Esophagus muscularis mucosa (tissue), 4 donors: ENCODE measurements at places on chromosomes 2 and 18. TPM values are rescaled to one million over a fixed set of nuclear protein-coding genes. Genes with fewer than 3 reads are reported as not detected.

GRCh38 chr2:135991861-135992260 lies 6.4 kb upstream of the DARS1 start:
- DNase-seq: peak; percentile 64

- DNase-seq: no peak
Measured at GRCh38 chr2:171410624-171411023, 23.2 kb downstream of the METTL8 start.

- DNase-seq: no peak
Measured at GRCh38 chr2:135913727-135914365, 37.6 kb upstream of the MCM6 start.

GRCh38 chr2:218093879-218094278 lies 24.8 kb downstream of the RUFY4 start:
- DNase-seq: no peak

GRCh38 chr2:85838181-85838580 lies 50.6 kb downstream of the ST3GAL5 start:
- peak; percentile 37 for DNase-seq

DNA sequence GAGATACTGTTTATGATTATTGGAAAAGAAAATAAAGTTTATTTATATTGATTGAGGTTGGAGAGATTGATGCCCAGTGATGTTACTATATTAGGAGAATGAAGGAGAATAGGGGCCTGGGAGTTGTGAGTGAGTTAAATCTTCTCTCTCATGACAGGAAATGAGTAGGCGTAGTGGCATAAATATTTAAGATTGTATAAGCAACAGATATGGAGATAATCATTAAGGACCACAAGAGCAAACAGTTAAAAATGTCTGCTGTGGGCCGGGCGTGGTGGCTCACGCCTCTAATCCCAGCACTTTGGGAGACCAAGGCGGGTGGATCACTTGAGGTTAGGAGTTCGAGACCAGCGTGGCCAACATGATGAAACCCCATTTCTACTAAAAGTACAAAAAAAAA lies 62.7 kb downstream of the PTRHD1 start:
- DNase-seq: no peak

- no peak for DNase-seq
Measured at GRCh38 chr2:233288663-233289062, 19.0 kb upstream of the SAG start.

GRCh38 chr2:48434101-48434500 lies 95.9 kb upstream of the STON1 start:
- DNase-seq: no peak

DNA sequence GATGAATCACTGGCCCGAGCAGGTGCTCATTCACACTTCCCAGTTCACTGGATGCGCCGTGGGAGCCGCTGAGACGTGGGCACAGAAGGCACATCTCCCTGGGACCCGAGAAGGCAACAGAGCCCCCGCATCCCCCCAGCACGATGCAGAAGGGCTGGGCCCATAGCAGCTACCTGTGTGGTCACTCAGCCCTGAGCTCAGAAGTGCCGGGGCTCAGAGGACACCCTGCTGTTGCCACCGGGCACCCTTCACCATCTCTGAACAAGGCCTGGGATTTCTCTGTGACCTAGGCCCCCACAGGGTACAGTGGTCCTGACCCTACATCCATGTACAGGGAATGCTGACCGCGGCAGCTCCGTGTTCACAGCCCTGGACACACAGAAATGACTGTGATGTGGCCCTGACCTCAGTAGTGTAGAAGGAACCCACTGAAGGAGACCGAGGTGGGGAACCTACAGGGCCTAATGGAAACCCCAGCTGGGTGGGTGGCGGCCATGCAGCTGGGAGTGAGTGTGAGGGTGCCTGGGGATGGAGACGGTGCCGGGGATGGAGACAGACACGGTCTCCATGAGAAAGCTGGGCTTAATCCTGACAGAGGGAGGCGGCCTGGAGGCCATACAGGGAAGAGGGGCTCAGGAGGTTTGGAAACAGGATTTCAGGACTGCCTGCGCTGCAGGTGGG lies 111.9 kb upstream of the OTOS start:
- DNase-seq: peak; percentile 78

DNA sequence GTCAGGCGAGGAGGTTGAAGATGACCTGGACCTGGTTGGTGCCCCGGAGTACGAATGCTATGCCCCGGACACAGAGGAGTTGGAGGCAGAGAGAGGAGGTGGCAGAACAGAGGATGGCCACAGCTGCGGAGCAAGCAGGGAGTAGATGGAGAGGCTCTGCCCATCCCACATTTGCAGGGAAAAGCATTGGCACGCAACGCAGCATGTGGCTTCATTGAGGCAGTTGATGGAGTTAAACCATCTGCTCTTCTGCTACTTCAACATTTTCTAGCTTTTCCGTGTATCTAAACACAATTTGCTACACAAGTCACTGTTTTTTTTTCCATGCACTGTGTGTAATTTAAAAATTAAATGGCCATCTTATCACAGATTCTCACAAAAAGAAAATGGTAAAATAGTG lies 11.8 kb downstream of the RBFA start:
- DNase-seq: no peak

- no peak for DNase-seq
Measured at GRCh38 chr2:237682151-237682550, 54.8 kb downstream of the LRRFIP1 start.

DNA sequence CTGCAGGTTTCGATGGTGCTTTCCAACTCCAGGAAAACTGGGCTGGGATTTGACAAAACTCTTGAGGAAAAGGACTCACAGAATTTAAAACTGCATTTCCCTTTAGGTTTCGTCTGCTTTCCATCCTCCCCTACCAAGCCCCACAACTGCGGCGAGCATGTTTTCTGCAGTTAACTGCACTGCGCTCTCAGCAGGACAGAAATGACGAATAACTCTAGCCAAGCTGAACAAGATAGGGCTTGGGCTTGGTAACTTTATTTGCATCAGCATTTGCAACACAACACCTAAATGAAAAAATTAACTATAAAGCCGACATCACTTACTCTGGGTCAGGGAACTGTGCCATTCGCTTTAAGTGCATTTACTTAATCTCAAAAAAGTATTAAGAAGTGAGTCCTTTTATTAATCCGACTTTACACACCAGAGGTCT lies 669 bp upstream of the PIKFYVE start:
- no peak for DNase-seq

DNA sequence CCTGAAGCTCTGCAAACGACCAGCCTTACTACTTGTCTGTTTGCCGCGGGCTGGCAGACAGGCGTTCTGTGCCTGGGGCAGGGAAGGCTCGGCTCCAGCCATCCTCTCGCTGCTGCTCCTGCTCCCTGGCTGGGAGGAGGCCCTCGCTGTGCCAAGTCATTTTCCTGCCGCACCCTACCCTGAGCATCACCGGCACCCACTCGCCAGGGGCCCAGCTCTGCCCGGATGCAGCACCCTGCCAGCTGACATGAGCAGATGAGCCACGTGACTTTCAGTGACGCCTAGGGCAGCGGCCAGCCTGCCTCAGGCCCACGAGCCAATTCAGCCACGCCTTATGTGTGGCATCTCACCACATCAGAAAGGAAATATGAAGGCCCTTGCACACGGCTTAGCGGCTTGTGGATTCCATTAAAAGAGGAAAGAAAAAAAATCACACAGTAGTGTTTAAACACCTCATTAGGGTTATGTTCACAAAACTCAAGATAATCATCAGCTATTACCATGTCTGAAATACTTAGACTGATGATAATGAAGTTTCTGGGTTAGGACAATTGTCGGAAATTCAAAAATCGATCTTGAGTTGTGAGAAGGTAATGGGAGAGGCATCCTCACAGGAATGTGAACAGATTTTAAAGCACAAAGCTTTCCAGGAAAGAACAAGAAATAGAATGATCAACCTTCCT lies 250.5 kb downstream of the TWIST2 start:
- DNase-seq: no peak

DNA sequence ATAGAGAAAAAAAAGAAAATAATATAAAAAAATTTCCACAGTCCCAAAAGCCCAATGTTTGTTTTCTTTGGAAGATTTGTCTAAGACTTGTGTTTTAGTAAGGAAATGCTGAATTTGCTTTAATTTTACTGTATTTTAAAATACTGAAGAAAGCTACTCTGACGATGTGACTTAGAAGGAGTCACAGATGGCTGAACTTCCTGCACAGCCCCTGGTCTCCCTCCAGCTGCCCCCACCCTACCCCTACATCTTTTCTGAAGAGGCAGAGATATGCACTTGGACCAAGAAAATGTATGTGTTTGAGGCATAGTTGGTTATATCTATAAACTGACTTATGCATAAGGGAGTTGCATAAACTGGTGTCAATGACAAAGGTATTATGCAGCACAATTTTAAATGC lies 172.3 kb downstream of the CDH2 start:
- DNase-seq: no peak

DNA sequence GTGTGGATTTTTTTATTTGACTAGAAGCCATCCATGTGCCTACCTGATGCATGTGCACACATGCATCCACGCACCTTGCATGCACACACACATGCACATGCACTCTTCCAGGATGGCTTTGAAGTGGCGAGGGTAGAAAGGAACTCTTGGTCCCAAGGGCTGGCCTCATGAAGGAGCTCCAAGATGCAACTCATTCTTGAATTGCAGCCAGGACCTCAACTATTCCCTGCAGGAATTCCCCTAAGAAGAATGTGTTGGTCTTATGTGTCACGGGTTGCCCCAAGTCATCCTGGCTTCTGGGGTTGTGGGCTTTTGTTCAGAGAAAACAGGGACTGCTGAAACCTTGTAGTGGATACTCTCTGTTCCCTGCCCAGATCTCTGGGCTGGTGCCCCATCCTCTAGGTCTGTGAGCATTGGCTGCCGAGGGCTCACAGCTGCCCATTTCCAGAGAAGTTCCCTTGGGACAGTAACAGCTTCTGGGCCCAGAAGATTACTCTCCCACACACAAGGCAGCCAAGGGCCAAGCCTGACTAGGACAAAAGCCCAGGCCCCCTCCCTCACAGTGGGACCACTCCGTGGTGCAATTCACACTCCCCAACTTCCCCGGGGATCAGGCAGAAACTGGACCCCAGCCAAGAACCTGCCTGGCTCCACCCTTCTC lies 137.6 kb downstream of the COPS8 start:
- no peak for DNase-seq

- no peak for DNase-seq
Measured at GRCh38 chr18:49788327-49788898, 24.9 kb downstream of the ACAA2 start.

DNA sequence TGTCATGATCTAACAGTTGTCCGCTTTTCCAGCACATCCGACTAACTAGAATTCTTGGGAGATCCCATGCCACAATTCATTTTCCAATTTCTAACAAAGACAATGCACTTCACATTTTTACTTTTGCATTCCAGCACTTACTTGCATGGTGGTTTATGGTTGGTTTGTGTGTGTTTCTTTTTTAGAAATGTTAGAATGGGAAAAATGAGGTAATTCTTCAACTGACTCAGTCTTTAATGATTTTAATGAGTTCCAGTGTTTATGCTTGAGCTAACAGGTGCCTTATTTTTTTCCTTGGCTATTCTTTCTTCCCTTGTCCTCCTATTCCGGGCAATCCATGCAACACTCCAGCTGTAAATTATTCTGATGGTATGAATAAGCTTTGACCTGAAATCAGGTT lies 46.4 kb downstream of the SLC8A1 start:
- no peak for DNase-seq

DNA sequence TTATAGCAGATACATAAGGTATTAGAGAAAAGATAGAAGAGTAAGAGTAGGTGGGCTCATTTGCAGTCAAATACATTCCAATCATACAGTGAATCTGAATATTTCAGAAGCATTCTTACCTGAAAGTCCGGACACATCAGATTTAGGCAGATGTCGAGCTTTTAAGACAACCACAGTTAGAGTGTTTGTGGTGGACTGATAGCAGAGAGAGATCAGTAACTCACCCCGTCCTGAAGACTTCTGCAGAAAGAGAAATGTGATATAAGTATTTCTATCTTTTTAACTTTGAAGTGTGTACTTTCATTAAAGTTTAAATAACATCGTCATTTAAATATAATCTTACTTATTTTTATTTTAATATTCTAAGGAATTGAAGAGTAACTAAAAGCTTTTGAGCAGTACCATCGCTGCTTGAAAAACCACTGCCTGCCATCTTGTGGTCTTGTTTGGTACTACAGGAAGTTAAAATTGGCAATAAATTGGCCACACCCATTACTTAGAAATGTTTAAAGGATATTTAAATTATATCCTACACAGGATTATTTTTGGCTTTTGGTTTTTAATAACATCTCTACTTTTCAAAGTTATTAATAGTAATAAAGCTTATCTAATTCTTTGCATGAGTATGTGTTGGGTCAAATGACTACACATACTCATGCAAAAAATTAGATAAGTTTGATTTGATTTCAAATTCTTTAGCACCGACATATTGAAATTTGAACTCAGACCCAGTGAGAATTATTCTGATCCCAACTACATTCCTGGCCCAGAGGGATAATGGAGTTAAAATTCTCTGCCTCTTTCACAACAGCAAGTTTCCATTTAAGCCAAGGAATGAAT lies 5.5 kb downstream of the SYT4 start:
- DNase-seq: no peak

DNA sequence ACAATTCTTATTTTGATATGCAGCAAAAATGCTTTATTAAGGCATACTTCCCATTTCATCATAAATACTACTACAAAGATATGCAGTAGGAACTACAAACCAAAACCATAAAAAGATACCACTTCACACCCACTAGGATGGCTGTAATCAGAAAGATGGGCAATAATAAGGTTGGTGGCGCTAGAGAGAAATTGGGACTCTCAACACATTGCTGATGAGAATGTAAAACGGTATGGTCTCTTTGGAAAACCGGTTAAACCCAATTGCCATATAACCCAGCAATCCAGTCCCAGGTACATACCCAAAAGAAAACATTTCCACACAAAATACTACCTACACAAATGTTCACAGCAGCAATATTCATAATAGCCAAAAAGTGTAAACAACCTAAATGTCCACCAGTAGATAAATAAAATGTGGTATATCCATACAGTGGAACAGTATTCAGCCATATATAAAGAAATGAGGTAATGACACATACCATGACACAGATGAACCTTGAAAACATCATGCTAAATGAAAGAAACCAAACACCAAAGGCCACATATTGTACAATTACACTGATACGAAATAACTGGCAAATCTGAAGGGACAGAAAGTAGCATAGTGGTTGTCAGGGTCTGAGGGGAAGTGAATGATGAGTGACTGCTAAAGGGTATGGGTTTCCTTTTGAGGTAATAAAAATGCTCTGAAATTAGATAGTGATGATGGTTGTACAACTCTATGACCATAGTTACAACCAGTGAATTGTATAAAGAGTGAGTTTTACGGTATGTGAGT lies 12.7 kb downstream of the SP3 start:
- DNase-seq: no peak

GRCh38 chr2:109467701-109468100 lies 146.1 kb downstream of the SEPTIN10 start:
- DNase-seq: no peak

GRCh38 chr2:24490181-24490689 lies 819 bp upstream of the NCOA1 start:
- DNase-seq: no peak

KCNG2 gene
- total RNA-seq: not detected

CPO gene
- total RNA-seq: 0.33 TPM

UCN gene
- total RNA-seq: 1.8 TPM

LOXL3 gene
- 7.1 TPM for total RNA-seq

FER1L5 gene
- not detected for total RNA-seq

NT5DC4 gene
- not detected for total RNA-seq

KIF5C gene
- total RNA-seq: 2.9 TPM

ZAP70 gene
- 3.5 TPM for total RNA-seq

FKBP7 gene
- total RNA-seq: 15.0 TPM

SULT1C4 gene
- total RNA-seq: 5.2 TPM

SMIM21 gene
- not detected for total RNA-seq

NTSR2 gene
- not detected for total RNA-seq

TTC32 gene
- 12.5 TPM for total RNA-seq
